ENCODE measurements at places on chromosomes 1 and 21. TPM values are rescaled to one million over a fixed set of nuclear protein-coding genes. Genes with fewer than 3 reads are reported as not detected.
A peak's percentile ranks its signal among the peaks of the same experiment; 100 is the strongest.

Gene THEM5
- total RNA-seq = not detected

Gene NTRK1
- not detected for total RNA-seq

Gene LRRC7
- not detected for total RNA-seq

Gene LORICRIN
- not detected for total RNA-seq

Gene MASP2
- not detected for total RNA-seq

Gene NUP210L
- total RNA-seq = not detected

Gene TMEM234
- total RNA-seq = 25.1 TPM

DNA sequence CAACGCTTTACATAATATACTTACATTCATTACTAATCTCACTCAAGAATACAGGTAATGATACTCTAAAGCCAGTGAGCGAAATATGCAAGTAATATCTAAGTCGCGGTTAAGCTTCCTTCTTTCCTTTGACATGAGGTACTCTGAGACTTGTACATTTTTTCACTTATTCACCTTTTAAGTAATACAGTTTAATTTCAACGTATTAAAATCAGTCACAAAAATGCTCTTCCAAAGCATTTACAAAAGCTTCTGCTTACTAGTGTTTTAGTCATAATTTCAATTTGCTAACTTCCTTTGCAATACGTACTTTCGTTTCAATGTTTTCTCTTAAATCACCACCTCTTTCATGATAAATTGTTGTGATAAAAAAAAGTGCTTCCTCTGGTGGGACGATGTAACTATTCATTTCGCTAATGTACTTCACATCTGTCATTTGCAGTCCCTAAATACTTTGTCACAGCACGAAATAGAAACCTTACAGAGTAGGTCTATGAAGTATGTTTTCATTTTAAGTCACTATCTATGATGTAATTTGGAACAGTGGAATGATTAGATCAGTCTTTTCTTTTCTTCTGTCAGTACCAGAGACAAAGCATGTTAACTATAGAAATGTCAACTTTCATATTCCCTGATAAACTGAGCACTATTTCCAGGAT lies 34.0 kb upstream of the ADGRL4 start:
- DNase-seq = no peak

GRCh38 chr21:34597406-34597805 lies 17.5 kb downstream of the RCAN1 start:
- no peak for DNase-seq

GRCh38 chr1:46580140-46580903 lies 23.7 kb downstream of the MKNK1 start:
- no peak for DNase-seq

DNA sequence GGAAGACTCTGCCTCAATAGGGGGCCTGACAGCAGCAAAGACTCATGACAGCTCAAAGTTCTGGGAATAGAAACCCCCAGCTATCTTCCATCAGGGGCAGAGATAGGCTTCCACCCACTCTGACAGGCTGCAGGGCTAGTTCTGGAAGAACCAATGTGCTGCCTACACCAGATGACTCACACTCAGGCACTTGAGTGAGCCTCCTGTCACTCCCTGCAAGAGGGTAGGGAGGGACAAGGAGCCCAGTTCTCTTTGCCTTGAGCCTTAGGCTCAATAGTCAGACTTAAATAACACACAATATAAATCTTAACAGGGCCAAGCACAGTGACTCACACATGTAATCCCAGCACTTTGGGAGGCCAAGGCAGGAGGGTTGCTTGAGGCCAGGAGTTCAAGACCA lies 386.4 kb downstream of the HHAT start:
- DNase-seq = no peak

GRCh38 chr21:34023691-34024373 lies 49.5 kb upstream of the MRPS6 start:
- no peak for DNase-seq

- no peak for DNase-seq
Measured at GRCh38 chr1:186761358-186761757, 67.4 kb upstream of the PLA2G4A start.

DNA sequence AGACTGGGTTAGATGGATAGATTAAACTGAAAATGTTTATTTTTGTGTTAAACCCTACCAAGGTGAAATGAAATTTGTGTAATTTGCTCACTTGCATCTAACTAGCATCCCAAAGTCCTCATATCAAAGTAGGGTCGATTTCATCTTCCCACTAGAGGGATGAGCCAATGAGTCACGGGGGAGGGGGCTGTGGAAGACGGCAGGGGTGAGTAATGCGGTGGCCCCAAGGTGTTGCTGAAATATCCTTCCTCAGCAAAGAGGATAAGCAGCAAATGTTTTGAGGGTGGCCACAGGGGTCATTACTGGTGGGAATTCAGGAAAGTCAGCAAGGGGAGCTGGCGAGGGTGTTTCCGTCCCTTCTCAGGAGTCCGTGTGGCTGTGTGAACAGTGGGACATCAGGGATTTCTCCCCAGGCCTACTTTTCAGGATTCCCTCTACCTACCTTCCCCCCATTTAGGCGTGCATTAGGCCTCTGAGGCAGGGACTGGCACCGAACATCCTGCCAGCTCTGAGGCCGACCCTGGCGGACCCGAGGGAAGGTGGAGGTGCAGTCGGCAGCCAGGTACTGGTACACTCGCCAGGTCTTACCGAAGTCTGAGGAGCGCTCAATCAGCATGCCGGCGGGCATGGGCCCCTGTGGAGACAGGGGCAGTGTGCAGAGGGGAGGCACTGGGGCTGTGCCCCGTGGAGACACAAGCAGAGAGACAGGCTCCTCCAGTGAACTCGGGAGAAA lies 18.1 kb downstream of the LAMB3 start:
- DNase-seq = no peak

GRCh38 chr1:201456499-201457309 lies 12.3 kb downstream of the PHLDA3 start:
- DNase-seq = peak; percentile 42

DNA sequence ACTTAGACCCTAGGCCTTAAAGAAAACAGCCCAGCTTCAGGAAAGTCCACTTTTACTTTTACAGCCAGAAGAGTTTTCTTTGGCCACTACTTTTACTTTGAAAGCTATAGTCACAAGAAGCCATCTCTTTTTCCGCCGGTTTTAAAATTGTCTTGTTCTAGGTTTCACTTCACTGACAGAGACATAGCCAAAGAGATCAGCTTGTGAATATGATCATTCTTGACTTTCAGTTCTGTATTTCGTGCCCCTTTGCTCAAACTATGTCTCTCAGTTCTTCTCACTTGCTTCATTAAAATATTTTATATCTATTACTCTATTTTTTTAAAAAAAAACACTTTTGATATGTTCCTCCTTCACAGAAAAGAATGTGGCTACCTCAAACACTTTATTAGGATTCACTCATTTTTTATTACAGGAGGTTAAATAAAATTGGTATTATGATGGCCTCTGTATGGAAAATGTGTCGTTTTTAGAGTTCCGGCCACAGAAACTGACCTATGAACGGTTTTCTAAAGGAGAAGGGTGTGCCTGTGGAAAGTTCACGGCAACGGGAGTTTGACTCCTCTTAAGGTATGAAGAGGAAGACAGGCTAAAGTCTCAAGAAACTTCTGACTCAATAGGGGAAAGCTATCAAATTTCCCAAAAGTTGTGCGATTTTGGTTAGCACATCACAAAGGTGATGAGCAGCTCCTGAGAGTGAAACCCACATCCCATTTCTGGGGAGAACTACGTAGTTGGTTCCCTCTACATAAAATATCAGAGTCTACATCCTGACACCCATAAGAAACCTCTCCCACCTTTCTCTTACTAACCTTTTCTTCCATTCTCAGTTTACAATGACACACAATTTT lies 1.2 kb downstream of the MCOLN2 start:
- no peak for DNase-seq

DNA sequence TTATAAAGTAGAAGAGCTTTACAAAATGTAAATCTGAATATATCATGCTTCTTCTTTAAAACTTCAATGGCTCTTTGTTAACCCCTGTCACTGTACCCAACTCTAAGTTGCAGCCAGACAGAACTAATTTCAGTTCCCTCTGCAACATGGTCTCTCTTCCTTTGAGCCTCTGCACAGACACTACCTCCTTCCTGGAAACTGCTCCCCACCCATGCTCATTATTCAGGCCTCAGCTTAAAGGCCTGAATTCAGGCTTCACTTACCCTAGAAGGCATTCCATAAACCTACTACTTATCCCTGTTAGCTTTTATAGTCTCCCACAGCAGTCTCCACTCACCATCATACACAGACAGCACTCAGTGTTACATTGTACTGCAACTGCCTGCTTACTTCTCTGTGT lies 2.6 kb upstream of the EEIG2 start:
- no peak for DNase-seq

GRCh38 chr1:1451696-1452364 lies 2.3 kb downstream of the ATAD3C start:
- DNase-seq = no peak

DNA sequence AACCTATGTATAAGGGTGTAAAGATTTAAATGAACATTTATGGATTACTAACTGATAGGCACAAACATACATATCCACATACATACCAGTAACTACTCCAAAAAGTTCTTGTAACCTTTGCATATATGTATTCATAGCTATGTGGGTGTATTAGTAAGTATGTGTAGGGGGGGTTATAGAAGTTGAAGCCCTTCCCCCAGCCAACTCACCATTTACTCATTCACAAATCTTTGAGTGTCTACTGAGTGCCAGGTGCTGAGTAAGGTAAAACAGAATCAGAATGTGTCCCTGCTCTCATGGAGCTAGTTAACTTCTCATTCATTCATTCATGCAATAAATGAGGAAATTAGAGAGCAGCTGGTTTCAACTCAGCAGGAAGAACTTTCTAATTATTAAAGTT lies 1.3 kb downstream of the C1orf146 start:
- DNase-seq = no peak

DNA sequence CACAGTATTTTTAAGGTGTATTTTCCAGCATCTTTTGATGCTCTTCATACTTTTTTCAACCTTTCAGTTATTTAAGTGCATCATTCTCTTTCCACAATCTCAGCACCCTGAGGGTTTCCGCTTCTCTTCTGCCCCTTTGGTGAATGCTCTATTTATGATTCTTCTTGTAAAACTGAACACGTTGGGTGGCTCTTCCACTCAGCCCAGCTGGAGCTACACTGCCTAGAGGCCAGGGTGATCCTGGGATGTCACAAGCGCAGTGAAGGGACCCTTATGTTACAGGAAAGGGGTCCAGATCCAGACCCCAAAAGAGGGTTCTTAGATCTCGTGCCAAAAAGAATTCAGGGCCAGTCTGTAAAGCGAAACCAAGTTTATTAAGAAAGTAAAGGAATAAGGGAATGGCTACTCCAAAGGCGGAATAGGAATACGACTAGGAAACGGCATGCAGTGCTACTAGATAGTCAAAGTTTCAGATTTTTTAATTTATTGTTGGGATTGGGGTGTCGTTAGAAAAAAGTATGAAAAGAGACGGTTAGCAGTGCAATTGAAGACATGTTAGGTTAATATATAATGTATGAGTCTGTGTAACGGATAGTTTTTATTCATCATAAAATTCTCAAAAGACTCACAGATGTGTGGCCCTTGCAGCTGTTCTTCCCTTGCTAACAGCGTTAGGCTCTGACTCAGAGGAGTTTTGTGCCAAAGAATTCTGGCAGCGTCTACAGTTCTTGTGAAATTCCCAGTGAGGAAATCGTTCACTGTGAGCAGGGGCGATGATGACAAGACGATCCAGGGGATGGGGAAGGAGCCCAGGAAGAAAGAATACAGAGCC lies 14.4 kb upstream of the ERVH48-1 start:
- peak; percentile 14 for DNase-seq

DNA sequence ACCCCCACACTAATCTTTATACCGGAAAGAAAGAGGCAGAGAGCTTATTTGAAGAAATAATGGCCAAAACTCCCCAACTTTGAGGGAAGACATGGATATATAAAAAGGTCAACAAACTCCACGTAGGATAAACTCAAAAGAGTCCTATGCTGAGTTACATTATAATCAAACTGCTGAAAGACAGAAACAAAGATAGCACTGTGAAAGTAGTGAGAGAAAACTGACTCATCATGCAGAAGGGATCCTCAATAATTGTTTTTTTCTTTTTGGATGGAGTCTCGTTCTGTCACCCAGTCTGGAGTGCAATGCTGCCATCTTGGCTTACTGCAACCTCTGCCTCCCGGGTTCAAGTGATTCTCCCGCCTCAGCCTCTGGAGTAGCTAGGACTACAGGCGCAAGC lies 48.5 kb upstream of the TTC39A start:
- DNase-seq = no peak

DNA sequence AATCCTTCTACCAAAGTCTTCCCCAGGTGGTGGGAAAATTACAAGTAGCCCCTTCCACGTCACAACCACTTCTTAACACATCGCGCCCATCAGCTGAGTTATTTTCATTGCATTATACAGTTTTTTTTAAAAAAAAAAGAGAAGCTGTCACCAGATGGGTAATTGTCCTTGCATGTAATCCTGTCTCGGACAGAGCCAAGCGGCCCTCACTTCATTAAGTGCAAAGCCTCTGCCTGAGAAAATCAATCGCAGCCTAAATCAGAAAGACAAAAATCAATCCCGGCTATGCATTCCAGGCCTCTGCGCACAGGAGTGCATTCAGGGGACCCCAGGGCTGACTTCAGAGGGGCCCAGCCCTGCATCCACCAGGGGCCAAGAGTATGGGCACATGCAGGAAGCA lies 538.9 kb downstream of the NPHP4 start:
- no peak for DNase-seq

DNA sequence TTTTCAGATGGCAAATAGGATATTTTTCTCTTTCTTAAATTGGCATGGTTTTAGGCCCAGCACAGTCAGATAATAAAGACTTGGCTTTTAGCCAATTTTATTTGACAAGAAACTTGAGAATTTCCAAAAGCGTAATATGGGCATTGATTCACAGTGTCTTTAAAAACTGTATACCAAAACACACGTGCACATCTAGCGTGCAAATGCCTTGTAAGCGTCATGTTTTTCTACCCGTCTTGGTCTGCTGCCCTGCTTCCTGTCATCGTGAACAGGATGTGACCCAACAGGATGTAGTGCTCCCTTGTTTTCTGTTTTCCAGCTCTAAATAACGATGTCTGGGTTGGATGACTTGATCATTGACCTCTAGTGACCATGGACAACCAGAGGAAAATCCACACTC lies 24.7 kb upstream of the SLC44A3 start:
- no peak for DNase-seq

All from HT-29 (cell line).